CD4-positive, alpha-beta T cell treated with Interleukin-12 subunit alpha and Interleukin-12 subunit beta, for 1 hour (primary cell): ENCODE measurements at places on chromosomes 7 and 10.

DNA sequence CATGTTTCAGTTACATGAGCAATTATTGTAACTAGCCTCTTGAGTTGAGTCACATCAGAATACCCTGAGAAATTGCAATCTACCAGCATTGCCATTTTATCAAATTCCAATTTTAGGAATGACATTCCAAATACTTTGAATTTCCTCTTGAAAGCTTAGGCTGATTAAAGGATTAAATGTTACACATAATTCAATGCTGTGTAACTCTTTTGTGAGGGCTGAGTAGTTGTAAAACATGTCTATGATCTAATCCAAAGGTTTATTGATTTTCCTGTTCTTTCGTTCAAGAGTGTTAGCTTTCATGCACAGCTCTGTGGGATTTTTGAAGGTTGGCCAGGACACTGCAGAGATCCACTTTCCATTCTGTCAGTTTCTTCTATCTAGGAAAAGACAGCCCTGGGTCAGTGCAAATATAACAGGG, 193.1 kb downstream of the SORCS1 start:
- no peak for DNase-seq

DNA sequence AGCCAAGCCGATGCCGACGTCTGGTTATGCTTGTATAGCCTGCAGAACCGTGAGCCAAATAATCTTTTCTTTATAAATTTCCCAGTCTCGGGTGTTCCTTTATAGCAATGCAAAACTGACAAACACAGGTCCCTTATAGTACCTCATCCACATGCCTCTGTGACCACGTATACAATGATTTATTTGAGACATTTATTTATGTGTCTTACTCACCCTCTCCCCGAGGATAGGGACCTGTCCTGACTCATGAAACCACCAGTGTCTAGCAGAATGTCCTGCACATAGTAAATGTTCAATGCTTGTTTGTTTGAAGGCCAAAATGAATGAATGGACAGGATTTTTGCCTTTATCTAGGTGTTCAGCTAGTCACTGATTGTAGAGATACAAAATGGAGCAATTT, 147.9 kb upstream of the FZD8 start:
- DNase-seq: no peak

GRCh38 chr10:24889639-24890038, 62.8 kb downstream of the PRTFDC1 start:
- no peak for DNase-seq

DNA sequence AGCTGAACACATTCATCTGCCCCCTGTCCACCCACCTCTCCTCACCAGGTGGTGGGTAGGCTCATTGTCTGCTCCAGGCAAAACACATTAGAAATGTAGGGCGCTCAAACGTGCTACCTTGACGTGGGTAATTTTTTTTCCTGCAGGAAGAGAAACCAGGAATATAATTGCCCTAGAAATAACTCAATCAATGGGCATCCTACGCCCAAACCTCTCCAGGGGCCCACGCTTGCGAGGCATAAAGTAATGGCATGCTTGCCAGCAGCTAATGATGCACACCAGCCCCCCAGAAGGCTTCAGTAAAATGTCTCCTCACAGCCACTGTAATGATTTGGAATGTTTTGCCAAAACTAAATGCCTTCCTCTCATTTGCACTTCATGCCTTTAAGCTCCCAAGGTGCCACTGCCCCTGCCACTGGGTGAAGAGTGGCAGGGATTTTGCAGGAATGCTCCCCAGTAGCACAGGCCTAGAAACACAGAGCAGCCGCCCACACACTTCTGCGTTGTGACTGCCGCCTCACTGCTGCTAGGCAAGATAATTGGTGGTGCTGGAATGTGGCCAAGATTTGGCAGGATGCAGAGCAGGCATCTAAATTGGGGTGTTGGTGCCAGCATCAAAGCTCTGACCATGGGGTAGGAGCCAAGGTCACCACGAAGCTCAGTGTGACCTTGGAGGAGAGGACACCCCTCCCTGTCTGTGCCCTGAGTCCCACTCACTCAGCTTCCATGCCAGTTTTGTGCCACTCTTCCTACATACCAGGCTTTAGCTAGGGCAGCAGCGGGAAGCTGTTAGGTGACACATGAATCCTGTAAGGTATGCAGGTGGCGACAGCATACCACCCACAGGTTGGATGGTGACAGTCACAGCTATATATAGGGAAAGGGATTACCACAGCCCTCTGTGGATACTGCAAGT, 48.7 kb upstream of the PPP1R3C start:
- DNase-seq: no peak

DNA sequence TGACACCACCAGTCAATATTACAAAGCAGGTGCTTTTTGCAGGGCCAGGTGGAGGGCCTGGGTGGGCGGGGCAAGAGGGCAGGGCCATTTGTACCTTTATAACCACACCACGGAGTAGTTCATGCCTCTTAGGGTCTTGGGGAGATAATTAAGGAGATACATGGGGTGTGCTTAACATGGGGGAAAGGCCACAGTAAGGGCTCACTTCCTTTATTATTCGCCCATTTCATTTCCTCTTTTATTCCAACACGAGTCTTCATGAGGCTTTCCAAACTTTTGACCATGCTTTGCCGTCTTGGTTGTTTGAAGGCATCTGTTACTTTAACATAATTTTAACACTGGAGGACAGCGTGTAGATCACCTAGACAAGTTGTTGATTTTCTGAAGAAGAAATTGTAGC, 33.3 kb upstream of the LYZL2 start:
- DNase-seq: no peak

DNA sequence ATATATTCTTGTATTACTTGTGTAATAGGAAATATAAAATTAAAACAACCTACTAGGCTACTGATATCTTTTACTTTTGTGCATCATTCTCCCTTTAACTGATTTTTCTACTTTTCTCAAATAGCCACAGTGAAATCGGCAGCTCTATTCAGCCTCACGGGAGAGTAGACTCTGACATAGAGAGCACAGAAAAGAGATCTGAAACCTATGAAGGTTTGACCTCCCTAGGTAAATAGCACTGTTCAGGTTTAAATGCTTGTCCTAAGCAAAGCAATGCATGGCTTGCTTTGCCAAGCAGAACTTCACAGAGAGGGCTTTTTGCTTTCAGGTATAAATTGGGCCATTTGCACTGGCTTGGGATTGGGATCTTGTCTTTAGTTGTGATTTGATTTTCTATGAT, 53.1 kb downstream of the ACADSB start:
- DNase-seq: no peak

GRCh38 chr7:155871211-155871610, 58.9 kb upstream of the SHH start:
- DNase-seq: no peak

DNA sequence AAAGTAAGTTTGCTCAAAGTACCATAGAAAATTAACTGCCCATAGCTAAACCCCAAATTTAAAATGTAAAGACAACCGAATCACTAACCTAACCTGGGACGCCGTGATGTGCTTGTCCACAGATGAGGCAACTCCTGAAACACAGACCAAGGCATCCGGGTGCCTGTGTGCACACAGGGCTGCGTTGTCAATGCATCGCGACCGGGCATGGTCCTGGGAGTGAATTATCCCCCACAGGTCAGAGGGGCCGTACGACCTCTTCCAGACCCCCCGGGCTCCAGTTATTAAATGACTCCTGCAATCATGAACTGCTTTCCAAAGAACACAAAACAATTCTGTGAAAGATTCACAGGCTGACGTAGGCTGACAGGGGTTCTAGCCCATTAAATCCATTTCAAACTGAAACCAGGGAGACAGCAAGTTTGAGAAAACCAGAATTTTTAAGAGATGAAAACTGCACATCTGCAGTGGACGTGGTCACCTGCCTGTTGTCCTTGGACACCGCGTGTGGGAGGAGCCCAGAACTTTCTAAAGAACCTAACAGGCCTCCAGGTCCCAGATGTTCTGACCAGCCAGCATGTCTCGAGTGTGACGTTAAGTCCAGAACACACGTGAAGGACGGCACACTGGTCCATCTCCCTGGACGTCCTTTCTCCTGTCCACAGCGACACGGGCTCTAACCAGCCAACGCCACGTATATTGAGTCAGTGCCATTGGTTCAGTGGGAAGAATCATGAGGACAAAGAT, 297.8 kb downstream of the DNAJB6 start:
- no peak for DNase-seq

DNA sequence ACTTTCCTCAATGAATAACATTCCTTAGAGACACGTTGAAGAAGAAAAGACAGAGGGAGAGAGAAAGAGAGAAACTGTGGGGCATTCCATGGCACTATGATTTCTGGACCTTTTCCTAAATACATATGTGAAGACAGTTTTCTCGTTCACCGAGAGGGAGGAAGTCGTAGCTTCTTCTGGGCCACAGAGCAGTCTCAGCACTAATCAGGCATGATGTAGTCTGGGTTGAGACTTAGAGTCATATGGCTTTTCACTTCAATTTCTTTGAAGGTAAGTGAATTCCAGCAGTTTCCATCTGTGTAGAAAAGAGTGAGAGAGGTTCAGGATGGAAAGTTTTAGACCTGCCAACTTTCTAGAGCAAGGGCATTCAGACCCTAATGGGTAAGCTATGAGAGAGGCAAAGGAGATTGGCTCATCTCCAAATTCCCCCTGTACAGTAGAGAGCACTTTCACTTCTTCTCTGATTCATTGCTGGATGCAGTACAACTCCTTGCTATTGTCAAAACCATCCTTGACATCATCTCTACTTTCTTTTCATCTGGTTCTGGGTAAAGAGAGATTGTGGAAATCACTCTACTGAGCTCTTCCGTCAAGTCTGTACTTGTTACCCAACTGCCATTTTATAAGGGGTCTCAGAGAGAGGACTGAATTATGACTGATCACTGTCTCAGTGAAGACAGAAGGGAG, 31.5 kb upstream of the OR9A4 start:
- no peak for DNase-seq

DNA sequence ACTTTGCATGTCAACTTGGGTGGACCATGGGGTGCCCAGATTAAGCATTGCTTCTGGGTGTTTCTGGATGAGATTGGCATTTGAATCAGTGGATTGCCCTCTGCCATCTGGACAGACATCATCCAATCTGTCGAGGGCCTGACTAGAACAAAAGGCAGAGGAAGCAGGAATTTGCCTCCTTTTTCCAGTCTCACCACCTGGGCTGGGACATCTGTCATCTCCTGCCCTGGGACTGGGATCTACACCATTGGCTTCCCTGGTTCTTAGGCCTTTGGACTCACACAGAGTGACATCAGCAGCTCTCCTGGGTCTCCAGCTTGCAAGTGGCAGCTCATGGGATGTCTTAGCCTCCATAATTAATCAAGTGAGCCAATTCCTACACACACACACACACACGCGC, 10.3 kb downstream of the SLC13A4 start:
- DNase-seq: no peak

GRCh38 chr10:17780727-17781126, 28.4 kb upstream of the MRC1 start:
- no peak for DNase-seq
